T follicular helper cell (primary cell): ENCODE measurements at places on chromosomes 7 and 10.

DNA sequence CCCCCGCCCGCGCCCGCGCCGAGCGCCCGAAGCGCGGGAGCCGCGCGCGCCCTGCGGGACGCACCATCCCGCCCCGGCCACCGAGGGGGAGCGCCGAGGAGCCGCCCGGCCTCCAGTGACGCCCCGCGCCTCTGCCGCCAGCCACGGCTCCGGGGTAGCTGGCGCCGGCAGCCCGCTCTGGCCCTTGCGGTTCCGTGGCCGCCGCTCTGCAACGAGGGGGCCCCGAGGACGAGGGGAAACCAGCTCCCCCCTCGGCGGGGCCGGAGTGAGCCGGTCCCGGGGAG, at the start of gene PAXIP1:
PAXIP1 (minus strand) TSS at position 33 of the 284 bp plus-strand sequence. CDS start 195 bp downstream, outside the sequence.
- DNase-seq: peak; percentile 44

- DNase-seq: no peak
Measured at GRCh38 chr7:110854651-110855050, 236.3 kb upstream of the LRRN3 start.

DNA sequence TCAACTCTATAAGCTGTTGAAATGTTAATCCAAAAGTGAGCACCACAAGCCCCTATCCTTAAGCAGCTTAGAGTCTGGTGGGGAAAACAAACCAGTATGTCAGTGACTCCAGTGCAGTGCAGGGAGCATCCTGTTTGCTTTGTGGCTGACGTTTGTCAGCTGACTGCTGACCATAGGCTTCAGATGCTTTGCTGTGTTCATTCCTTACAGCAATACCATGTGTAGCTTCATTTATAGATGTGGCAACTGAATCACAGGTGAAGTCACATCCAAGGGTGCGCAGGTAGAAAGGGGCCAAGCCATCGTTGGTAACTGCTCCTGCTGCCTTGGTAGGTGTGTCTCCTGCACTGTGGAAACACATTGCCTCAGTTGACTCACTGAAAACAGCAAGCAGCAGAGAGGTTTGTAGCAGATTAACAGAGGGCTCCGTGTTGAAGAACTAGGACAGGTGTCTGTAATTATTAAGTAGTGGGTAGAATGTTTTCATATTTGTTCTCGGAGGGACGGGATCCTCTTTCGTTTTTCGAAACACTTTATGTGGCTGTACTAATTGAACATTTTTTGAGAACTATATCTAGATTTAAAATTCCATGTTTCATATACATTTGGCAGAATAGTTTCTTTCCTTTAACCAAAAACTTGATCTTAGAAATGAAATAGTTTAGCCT, 2.0 kb downstream of the INSIG1 start:
- DNase-seq: peak; percentile 15

- DNase-seq: no peak
Measured at GRCh38 chr10:110209926-110210673, 2.7 kb downstream of the MXI1 start.

DNA sequence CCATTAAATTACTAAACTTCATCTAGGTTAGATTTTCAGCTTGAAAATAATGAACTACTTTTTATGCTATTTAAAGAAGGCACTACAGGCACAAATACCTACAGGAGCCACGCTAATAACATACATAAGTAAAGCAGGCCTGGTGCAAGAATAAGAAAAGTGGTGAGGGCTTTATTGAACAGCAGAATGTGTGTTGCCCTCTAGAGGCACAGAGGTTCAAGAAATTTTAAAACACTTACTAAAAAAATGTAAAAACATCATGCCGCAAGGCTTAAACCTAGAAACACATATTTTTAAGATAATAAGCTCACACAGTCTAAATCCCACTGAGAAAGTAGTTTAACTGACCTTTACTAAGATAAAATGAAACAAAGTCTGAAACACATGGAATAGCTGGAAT, 20.3 kb downstream of the CACUL1 start:
- DNase-seq: no peak

GRCh38 chr10:112265745-112266144, 17.5 kb upstream of the TECTB start:
- no peak for DNase-seq
